ENCODE measurements at places on chromosomes 16 and 17. TPM values are rescaled to one million over a fixed set of nuclear protein-coding genes. Genes with fewer than 3 reads are reported as not detected.

The CLCN7 gene
- 60.6 TPM for total RNA-seq

The ENO3 gene
- 2.3 TPM for total RNA-seq

The ATP1B2 gene
- not detected for total RNA-seq

The FA2H gene
- not detected for total RNA-seq

The TOX3 gene
- not detected for total RNA-seq

The WDR81 gene
- 10.7 TPM for total RNA-seq

The OTOP2 gene
- not detected for total RNA-seq

The MARVELD3 gene
- total RNA-seq = not detected

The DOK4 gene
- total RNA-seq = 22.7 TPM

The QPRT gene
- 1.4 TPM for total RNA-seq

The SLC25A11 gene
- total RNA-seq = 59.4 TPM

The CCNF gene
- 35.1 TPM for total RNA-seq

The SLC35G6 gene
- not detected for total RNA-seq

The ZNF597 gene
- total RNA-seq = 1.9 TPM

The CDC27 gene
- total RNA-seq = 115 TPM

The SAMD14 gene
- total RNA-seq = 4.6 TPM

The TMEM238L gene
- not detected for total RNA-seq

The TCAP gene
- 0.15 TPM for total RNA-seq

The RHBDL1 gene
- 0.30 TPM for total RNA-seq
